ENCODE measurements at places on chromosomes 6 and 20.

DNA sequence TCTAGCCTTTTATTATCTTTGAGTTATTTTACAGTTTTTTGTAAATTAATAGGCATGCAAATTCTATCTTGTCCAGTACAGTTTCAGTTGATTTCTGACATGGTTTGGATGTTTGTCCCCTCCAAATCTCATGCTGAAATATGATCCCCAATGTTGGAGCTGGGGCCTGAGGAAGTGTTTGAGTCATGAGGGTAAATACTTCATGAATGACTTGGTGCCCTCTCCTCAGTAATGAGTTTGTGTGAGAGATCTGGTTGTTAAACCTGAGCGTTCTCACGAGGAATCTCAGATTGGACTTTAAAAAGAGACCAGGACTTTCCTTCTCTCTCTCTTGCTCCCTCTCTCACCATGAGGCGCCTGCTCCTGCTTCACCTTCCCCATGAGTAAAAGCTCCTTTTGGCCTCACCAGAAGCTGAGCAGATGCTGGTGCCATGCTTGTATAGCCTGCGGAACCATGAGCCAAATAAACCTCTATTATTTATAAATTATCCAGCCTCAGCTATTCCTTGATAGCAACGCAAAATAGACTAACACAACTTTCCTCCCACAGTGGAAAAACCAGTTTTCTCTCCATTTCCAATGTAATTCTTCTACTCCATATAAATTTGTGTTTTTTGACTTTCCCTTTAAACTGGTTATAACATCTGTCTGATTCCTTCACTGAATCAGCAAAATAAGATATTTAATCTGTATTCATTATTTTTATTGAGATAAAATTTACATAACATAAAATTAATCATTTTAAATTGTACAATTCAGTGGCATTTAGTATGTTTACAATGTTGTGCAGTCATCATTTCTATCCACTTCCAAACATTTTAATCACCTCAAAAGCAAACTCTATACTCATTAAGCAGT, 78.7 kb upstream of the PRSS16 start:
- H3K4me3 ChIP-seq = peak overlapping the region; percentile 45
- no peak for DNase-seq
- H3K27me3 ChIP-seq = no peaks in the 10 kb centered on the region
- no peaks in the 10 kb centered on the region for H3K36me3 ChIP-seq

GRCh38 chr20:53074811-53075314, 102.7 kb downstream of the TSHZ2 start:
- H3K36me3 ChIP-seq = no peaks in the 10 kb centered on the region
- H3K27me3 ChIP-seq = no peaks in the 10 kb centered on the region
- H3K4me1 ChIP-seq = peaks cover 11% of the 10 kb centered on the region
- no peak overlapping the region for H3K27ac ChIP-seq
- no peak for DNase-seq

GRCh38 chr6:158408552-158409130, 96.4 kb downstream of the TULP4 start:
- no peak overlapping the region for H3K4me3 ChIP-seq
- H3K36me3 ChIP-seq = no peaks in the 10 kb centered on the region
- H3K4me1 ChIP-seq = peaks cover 31% of the 10 kb centered on the region

- no peaks in the 10 kb centered on the region for H3K36me3 ChIP-seq
- H3K4me1 ChIP-seq = no peaks in the 10 kb centered on the region
- H3K4me3 ChIP-seq = no peak overlapping the region
- H3K27me3 ChIP-seq = no peaks in the 10 kb centered on the region
- no peak for DNase-seq
Observed at GRCh38 chr20:16844406-16844805, 96.2 kb downstream of the OTOR start.

DNA sequence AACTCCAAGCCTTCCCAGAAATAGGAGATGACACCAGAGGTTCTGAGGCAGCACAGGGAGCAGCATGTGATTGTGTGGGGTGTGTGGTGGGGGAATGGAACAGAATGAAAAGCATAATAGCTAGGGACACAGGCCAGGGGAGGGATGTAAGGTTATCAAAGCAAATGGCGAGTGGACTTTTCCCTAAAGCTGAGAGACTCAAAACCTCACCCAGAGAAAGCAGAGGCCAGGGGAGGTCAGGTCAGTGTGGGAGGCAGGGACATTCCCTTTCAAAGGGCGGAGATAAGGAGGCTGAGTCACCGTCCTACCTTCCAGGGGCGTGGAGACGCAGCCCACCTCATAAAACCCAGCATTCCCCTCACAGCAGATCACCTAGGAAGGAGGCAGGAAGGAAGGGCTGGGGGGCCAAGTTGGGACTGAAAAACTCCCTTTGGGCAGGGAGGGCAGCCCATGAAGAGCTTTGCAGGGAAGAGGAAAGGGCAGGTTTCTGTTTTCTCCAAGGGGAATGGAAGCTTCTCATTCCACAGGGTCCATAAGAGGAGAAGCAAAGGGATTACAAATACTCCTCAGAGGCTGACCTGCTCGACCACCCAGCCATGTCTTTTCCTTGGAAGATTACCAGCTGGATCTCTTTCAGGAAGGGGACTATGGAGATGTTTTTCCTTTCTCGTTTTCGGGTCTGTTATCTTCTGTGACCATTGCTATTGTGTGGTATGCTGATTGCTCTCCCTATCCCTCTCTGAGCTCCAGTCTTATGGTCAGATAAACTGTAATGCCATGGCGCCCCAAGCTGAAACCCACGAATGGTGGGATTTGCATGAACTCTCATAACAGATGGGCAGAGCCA, 9.6 kb upstream of the LY6G5C start:
- H3K27me3 ChIP-seq = no peaks in the 10 kb centered on the region
- peaks cover 22% of the 10 kb centered on the region for H3K36me3 ChIP-seq
- no peak for DNase-seq
- H3K27ac ChIP-seq = no peak overlapping the region
- H3K4me3 ChIP-seq = no peak overlapping the region

- DNase-seq = no peak
- H3K27ac ChIP-seq = no peak overlapping the region
- H3K4me1 ChIP-seq = peaks cover 17% of the 10 kb centered on the region
- H3K4me3 ChIP-seq = peak overlapping the region; percentile 69
- no peaks in the 10 kb centered on the region for H3K36me3 ChIP-seq
Observed at GRCh38 chr20:4999788-5000187, 1.5 kb downstream of the SLC23A2 start.

Measured in keratinocyte (primary cell).